ENCODE measurements at places on chromosomes 6 and 20. TPM values are rescaled to one million over a fixed set of nuclear protein-coding genes. Genes with fewer than 3 reads are reported as not detected.

Gene SLC22A2
- total RNA-seq: not detected

Gene PLN
- not detected for total RNA-seq

Gene SLC22A23
- total RNA-seq: 15.6 TPM

Gene CDH4
- under 0.01 TPM for total RNA-seq

Gene RIMS1
- not detected for total RNA-seq

Gene RPS6KA2
- total RNA-seq: 74.2 TPM

Gene MUCL3
- not detected for total RNA-seq

Gene VWA7
- under 0.01 TPM for total RNA-seq

Gene OTOR
- not detected for total RNA-seq

Gene ARFGEF3
- under 0.01 TPM for total RNA-seq

Gene WFDC5
- total RNA-seq: not detected

Gene CDK5RAP1
- total RNA-seq: 18.0 TPM

Gene TRIM31
- total RNA-seq: not detected

Gene MYB
- total RNA-seq: under 0.01 TPM

Gene YWHAB
- 105 TPM for total RNA-seq

Gene ANKRD66
- not detected for total RNA-seq

Gene CRISP3
- not detected for total RNA-seq

Gene FAM209B
- total RNA-seq: not detected

Gene HTR1B
- 0.20 TPM for total RNA-seq

Gene VNN1
- not detected for total RNA-seq

Gene SFTA2
- not detected for total RNA-seq

Gene CGA
- not detected for total RNA-seq

Gene GMPR
- 2.7 TPM for total RNA-seq

Gene C20orf144
- total RNA-seq: 0.20 TPM

Gene EIF6
- 124 TPM for total RNA-seq

Gene DOK5
- 5.3 TPM for total RNA-seq

Gene MRPS18B
- total RNA-seq: 118 TPM

Gene PRL
- not detected for total RNA-seq

Gene FGD2
- not detected for total RNA-seq

Gene GABRR1
- not detected for total RNA-seq

Gene FHL5
- not detected for total RNA-seq

Gene MATN4
- total RNA-seq: under 0.01 TPM

Gene SAPCD1
- 1.1 TPM for total RNA-seq

Gene PRSS16
- not detected for total RNA-seq

Gene LY6G6F
- not detected for total RNA-seq

Gene GINM1
- total RNA-seq: 53.6 TPM

Gene OR2H2
- total RNA-seq: not detected

Gene PNLDC1
- total RNA-seq: 0.73 TPM

Gene TRIM40
- total RNA-seq: not detected

Gene BFSP1
- 0.73 TPM for total RNA-seq

Gene CTCFL
- not detected for total RNA-seq
